Stimulated activated CD8-positive, alpha-beta memory T cell treated with anti-CD3 and anti-CD28 coated beads, Interleukin-7, amount 100 ng/mL, for 1 hour (primary cell): ENCODE measurements at places on chromosomes 13 and 19.
A peak's percentile ranks its signal among the peaks of the same experiment; 100 is the strongest.

DNA sequence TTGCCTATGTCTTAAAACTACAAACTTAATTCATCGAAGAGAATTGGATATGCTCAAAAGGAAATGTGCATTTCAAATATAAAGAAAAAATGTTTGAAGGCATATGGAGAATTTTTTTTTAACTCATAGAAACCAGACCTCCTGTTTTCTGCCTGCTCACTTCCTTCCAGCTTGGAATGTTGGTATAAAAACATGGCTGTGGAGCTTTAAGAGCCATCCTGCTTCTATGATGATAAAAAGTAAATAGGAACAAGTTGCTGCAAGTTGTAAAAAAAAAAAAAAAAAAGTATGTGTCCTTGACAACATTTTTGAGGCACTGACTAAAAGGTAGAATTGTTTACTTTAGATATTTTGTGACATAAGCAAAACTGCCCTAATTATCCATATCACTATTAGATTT is 1230.7 kb downstream of the PCDH9 start:
- DNase-seq: no peak

DNA sequence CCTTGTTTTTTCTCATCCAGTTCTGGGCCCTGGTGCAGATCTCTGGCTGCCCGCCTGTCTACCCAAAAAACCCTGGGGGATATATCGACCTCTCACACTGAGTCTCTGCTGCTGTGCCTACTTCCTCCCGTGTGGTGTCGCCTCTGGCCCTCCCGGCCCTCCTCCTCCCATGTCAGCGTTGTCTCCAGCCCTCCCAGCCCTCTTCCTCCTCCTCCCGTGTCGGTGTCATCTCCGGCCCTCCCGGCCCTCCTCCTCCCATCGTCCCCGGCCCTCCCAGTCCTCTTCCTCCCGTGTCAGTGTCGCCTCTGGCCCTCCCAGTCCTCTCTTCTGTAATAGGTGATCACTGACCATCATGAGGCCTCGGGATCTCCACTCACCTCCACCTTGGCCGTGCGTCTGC is 81.8 kb downstream of the GPR12 start:
- no peak for DNase-seq

- no peak for DNase-seq
Observed at GRCh38 chr13:36124236-36124822, 6.9 kb downstream of the DCLK1 start.

DNA sequence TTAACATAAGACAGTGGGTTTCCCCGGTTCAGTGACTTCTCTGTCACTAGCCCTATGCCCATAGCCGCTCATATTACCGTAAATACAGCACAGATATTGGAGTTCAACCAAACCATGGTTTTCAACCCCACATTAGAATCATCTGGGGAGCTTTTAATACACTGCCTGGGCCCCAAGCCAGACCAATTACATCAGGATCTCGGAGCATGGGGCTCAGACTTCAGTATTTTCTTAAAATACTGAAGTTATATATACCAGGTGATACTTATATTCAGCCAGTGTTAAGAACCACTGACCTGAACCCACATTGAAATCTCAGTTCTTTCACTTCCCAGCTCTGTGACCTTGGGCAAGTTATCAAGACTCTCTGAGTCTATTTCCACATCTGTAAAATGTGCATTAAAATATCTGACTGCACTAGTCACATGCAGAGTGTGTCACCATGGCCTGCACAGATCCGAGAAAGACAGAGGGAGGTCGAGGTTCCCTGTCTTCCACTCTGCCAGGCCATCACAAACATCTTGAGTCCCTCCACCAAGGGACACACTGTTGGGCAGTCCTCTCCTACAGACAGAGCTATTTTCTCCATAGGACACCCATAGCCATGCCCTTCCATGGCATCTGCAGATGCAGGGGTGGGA is 32.2 kb upstream of the IPO5 start:
- no peak for DNase-seq

- peak; percentile 30 for DNase-seq
Observed at GRCh38 chr19:50325310-50326100, 3.7 kb downstream of the KCNC3 start.

DNA sequence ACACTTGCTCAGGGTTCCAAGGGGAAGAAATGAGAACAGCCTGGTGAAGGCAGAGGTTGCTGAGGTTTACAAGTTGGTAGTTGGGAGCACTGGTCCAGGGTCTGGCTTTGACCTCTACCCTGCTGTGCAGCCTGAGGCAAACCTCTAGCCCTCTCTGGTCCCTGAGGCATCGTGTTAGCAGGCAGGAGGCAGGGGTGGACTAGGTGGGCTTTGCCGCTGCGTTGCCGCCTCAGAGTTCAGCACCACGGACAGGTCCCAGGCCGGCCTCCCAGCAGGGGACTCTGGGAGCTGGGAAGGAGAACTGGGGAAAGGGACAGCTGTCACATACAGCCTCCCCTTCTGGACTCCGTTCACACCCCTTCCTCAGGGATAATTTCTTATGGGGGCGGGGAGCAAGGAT is 3.1 kb downstream of the NCAN start:
- no peak for DNase-seq

DNA sequence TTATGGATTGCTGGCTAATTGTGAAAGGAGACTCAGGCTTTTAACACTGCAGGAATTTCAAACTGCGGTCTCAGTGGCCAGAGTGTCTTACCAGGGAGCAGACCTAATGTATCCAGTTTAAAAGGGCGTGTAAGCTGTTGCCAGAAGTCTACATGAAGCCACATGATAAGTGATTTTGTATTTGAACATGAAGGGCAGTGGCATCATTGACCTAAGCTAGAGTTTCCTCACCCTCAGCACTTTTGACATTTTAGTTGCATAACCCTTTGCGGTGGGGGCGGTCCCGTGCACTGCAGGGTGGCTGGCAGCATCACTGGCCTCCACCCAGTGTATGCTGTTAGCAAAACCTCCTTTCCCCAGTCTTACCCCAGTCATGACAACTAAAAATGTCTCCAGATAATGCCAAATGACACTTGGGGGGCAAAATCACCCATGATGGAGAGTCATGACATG is 23.7 kb upstream of the GPR18 start:
- DNase-seq: no peak

DNA sequence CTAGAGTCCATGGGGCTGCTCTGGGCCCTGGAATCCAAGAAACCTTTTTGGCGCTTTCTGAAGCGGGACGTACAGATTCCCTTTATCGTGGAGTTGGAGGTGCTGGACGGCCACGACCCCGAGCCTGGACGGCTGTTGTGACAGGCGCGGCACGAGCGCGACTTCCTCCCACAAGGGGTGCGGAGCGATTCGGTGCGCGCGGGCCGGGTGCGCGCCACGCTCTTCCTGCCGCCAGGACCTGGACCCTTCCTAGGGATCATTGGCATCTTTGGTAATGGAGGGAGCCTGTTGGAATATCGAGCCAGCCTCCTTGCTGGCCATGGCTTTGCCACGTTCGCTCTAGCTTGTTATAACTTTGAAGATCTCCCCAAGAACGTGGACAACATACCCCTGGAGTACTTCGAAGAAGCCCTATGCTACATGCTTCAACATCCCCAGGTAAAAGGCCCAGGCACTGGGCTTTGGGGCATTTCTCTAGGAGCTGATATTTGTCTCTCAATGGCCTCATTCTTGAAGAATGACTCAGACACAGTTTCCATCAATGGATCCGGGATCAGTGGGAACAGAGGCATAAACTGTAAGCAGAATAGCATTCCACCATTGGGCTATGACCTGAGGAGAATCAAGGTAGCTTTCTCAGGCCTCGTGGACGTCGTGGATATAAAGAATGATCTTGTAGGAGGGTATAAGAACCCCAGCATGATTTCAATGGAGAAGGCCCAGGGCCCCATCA is 3.5 kb upstream of the ZFP82 start:
- DNase-seq: no peak

- peak; percentile 56 for DNase-seq
Observed at GRCh38 chr19:4108767-4109625, 14.9 kb downstream of the MAP2K2 start.

DNA sequence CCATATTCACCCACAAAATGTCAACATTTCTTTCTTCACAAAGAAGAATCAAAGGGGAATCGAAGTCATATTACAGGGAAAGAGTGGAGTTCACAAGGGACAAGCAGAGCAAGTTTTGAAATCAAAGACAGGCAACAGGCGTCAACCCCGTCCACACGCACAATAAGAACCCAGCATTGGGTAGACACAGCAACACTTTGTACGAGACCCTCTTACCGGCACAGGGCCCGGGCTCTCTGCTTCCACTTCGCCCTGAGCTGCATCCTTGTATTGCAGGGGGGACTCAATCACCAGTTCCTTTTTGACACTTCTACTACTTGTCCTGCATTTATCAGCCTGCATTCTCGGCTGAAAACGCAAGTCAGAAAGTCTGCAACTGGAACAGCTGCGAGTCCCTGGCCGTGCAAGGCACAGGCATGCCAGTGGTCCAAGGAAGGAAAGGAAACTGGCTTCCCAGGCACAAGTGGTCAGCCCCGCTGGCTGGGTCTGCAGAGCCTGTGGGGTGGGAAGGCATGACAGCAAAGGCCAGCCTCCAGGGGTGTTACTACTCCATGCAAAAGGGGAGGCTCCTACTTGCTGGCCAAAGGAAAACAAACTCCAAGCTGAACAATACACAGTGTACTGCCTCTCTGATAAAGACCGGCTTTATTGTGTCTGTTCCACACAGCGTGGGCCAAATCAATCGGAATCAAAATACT is at the start of gene DOCK9:
DOCK9 (minus strand) TSS at position 497 of the 698 bp plus-strand sequence; CDS start at position 342, 155 bp downstream.
- no peak for DNase-seq

GRCh38 chr19:53388168-53388567 is 6.8 kb upstream of the ZNF765 start:
- DNase-seq: no peak

GRCh38 chr13:91539286-91540157 is 141.1 kb downstream of the GPC5 start:
- DNase-seq: no peak

DNA sequence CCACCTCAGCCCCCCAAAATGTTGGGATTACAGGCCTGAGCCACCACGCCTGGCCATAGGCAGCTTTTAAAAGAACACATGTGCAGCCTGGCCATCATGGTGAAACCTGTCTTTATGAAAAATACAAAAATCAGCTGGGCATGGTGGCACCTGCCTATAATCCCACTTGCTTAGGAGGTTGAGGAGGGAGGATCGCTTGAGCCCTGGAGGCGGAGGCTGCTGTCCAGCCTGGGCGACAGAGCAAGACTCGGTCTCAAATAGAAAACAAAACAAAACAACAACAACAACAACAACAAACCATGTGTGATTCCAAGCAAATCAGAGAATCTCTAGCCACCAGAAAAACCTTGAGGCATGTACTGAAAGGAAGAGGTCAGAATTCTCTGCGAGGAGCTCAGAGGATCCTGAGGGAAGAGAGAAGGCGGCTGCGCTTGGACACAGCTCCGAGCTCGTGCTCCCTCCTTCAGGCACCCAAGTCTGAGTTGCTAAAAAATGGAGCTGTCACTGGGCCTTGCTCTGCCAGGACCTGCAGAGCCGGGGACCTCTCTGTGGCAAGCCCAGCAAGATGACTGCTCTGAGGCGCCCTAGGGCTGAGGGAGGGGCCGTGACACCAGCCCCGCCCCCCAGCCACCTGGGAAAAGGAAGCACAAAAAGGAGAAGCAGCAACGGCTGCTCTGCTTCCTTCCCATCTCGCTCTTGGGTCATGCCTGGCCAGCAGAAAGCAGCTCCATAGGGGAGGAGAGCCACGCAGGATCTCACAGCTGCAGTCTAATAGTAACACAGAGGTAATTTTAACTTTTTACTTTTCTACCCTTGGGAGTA is at the start of gene ARL11:
ARL11 (plus strand) TSS at position 677 of the 822 bp plus-strand sequence. CDS start 1,941 bp downstream, outside the sequence.
- peak; percentile 12 for DNase-seq

DNA sequence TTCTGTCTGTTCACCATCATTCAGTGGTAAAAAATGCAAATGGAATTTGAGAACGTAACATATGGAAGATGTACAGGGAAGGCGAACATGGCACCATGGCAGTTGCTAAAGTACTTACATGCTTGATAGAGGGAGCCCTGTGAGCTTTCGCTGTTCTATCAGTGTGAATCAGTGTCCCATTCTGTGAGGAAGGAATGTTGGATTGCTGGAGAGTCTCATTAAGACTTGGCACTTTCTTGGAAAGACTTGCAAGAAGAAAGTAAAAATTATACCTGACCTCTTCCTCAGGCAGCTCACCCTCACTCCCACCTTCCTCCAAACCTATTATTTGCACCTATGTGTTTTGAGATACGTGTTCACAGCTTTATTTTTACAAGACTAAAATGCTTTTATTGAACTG is 43.5 kb downstream of the FREM2 start:
- no peak for DNase-seq

DNA sequence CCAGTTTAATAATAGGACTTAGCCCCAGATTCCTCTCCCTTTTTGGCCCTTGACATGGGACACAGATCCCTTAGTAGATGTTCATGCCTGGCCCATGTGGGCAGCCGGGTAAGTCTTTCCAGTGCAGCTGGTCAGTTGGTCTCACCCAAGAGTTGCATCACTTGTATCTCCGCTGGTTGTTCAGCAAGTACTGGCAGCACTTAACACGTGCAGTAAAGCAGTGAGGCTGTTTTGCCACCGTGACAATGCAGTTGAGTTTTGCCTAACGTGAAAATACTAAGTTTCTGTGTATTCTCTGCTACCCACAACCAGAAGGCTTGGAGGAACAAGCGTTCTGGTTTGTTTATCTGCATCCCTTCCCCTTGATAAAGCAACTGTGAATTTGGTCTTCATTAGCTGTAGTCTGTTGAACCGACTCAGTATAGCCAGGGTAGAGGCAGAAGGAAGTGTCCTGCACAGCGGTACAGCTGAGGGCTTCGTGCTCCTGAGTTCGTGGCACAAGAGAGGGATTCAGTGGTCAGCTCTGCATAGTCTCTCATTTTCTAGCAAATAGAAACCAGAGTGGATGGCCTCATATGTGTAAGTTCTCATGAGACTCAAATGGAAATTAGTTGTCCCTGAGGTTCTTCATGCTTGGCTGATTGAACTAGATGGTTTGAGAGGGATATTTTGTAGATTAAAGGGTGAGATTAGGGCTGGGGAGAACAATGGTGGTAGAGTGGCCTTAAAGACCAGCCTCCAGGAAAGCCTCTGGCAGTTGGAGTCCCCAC is 50.3 kb downstream of the ARHGEF7 start:
- no peak for DNase-seq

- DNase-seq: no peak
Observed at GRCh38 chr19:12828494-12828893, 5.9 kb downstream of the RTBDN start.

DNA sequence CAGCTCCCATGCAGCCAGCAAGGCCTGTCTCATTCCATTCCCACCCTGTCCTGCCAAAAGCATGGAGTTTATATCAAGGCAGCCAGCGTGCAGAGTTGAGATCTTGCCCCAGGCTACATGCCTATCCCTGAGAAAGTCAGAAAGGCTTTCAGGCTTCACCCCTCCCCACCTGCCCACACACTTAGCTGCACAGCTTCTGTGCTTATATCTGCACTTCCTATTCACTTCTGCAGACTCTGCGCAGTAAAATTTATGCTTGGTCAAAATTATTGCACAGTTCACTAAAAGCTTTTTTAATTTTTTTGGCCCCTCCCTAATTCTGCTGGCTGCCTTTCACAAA is 12.5 kb upstream of the ZNF675 start:
- no peak for DNase-seq

DNA sequence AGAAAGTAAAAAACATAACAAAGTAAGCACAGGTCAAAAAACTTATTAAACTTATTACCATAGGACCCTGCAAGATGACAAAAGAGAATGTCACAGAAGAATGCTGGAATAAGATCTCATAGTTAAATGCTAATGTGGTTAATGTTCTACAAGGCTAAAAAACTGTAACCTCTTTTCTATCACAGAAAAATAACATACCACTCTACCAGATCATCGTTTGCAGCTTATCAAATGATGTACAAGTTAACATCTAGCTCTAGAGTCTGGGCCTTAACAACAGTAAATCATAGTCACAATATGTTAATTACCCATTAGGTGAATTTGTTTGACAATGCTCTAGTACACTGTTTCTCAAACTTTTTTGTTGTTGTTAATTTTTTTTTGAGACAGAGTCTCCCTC is 53.0 kb downstream of the NUFIP1 start:
- no peak for DNase-seq

GRCh38 chr19:42285541-42285941 is 16.4 kb upstream of the PRR19 start:
- no peak for DNase-seq
